ENCODE measurements at places on chromosomes 16 and 17.

GRCh38 chr16:85998868-85999729 is 100.1 kb downstream of the IRF8 start:
- DNase-seq = no peak

- DNase-seq = peak; percentile 62
Observed at GRCh38 chr16:66150698-66151482, 215.6 kb upstream of the CDH5 start.

- DNase-seq = no peak
Observed at GRCh38 chr16:78639775-78640174, 540.3 kb downstream of the WWOX start.

DNA sequence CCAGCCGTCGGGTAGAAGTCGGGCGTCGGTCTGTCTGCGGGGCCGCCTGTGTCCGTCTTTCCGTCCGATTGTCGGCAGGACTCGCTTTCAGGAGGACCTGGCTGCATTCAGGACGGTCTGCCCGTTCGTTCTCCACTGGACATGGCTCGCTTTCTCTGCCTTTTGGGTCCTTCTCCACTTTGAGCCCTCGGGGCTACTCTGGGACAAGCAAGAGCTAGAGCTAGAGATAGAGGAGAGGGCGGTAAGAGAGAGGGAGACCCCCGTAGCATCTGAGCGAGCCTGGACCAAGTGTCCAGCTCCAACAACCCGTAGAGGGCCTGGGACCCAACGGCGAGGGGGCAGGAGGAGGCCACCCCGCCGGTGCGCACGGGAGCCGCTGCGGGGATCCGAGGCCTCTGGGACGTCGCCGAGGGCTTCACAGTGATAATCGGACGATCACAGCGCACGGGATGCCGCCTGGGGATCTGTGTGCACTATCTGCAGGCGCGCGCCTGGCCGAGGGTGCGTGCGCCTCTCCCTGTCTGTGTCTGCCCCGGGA is 4.5 kb downstream of the TBX4 start:
- no peak for DNase-seq

DNA sequence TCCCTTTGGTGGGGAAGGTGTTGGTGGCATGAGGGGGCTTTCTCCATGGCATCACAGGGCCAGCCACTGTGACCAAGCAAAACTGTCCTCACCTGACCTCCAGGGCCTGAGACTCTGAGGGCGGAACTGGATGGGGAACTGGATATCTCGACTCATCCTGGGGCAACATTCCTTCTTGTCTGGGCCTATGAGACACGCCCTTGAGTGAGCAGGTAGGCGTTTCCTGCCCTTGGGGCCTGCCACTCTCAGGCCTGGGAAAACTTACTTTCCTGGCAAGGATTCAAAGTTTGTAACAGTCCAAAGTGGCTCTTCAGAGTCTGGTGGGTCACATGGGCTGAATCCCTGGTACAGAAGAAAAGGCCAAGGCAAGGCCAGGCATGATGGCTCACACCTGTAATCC is 9.6 kb downstream of the MT1X start:
- no peak for DNase-seq

GRCh38 chr17:79985943-79986391 is 49.7 kb downstream of the TBC1D16 start:
- no peak for DNase-seq

DNA sequence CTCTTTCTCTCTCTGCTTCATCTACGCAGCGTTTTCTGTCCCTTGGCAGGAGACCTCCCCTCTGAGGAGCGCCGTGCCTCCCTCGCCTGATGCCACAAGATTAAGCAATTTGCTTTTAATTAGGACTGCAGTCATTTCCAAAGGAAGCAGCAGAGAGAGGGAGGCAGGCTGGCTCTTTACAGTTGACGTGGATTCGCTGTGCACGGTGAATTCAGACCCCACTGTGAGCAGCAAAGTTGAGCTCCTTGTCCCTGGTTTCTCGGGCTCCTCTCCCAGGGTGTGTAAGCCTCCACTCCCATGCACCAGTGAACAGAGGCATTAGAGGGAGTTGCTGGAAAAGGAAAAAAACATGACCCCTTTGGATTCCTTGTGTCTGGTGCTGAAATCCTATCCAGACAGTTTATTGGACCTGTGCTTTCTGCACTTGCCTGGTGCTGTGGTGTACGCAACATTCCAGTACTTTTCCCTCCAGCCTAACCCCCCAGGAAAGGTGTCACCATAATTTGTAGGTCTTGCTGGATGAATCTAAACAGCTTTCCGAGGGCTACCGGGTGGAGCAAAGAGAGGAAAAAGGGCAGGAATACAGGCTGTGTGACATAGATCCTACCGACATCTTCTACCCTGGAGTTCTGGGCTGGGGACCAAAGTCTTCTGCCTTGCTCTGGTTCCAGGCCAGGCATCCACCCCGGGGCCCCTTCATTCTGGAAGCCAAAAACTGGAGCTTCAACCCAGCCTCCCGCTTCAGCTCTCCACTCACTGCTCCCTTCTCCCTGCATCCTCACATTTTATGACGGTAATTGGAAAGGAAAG is 171.0 kb downstream of the MAF start:
- DNase-seq = no peak

DNA sequence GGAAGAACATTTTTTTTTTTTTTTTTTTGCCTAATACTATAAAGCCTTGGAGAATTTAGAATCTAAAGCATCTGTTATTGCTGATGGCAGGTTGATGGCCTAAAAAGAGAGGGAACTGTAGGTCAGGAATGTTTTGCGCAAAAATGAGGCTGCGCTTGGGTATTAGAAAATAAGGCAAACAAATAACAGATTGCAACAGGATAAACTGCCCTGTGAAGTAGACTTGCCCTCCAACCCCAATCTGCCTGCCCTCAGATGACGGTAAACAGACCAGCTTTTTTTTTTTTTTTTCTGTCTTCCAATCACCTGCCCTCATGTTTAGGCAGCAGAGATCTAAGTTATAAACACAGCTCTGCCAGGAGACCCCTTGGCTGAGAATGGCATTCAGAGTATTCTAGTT is 3.8 kb upstream of the DHX8 start:
- no peak for DNase-seq

DNA sequence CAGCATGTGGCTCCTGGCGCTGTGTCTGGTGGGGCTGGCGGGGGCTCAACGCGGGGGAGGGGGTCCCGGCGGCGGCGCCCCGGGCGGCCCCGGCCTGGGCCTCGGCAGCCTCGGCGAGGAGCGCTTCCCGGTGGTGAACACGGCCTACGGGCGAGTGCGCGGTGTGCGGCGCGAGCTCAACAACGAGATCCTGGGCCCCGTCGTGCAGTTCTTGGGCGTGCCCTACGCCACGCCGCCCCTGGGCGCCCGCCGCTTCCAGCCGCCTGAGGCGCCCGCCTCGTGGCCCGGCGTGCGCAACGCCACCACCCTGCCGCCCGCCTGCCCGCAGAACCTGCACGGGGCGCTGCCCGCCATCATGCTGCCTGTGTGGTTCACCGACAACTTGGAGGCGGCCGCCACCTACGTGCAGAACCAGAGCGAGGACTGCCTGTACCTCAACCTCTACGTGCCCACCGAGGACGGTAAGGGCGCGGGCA is 645 bp downstream of the NLGN2 start:
- no peak for DNase-seq

DNA sequence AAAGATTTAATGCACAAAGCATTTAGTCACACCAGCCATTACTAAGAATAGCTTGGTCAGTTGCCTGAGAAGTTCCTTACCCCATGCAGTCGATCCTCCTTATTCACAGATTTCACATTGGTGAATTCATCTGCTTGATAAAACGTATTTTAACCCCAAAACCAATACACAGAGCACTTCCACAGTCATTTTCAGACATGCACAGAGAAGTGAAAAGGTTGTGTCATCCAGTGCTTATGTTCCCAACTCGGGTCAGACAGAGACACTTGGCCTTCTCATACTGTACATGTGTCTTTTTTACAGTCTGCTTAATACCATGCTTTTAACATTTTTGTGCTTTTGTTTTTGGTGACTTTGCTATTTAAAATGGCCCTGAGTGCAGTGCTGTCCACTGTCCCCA is 219.7 kb downstream of the SPECC1 start:
- no peak for DNase-seq

DNA sequence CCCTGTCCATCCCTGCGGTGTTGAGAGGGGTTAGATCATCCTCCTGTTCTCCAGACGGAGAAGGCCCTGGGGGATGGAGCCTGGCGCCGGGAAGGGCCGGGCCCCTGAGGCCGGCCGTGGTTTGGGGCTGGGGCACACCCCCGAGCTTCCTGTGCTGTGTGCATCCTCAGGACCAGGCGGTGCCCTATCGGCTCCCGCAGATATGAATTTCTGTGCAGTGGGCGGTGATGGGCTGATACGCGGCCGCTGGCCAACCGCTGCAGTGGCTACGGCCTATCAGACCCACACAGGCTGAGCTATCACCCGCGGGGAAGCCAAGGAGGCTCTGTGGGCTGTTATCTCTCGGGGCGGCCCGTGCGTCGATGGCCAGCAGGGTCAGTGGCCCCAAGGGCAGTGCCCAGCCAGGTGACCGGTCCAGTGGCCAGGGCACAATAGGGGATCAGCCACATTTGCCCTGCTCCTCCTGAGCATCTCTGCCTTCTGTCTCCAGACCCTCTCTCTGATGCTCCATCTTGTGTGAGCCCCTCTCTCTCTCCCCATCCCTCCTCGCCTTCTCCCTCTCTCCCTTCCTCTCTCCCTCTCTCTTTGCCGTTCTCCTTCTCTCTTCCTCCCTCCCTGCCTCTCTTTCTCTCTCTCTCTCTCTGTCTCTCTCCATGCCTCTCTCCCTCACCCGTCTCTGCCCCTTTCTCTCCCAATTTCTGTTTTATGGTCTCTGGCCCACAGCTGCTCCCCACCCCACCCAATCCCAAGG is 38.7 kb downstream of the ZFPM1 start:
- DNase-seq = no peak

GRCh38 chr16:74079232-74079586 is 217.4 kb upstream of the PSMD7 start:
- no peak for DNase-seq

DNA sequence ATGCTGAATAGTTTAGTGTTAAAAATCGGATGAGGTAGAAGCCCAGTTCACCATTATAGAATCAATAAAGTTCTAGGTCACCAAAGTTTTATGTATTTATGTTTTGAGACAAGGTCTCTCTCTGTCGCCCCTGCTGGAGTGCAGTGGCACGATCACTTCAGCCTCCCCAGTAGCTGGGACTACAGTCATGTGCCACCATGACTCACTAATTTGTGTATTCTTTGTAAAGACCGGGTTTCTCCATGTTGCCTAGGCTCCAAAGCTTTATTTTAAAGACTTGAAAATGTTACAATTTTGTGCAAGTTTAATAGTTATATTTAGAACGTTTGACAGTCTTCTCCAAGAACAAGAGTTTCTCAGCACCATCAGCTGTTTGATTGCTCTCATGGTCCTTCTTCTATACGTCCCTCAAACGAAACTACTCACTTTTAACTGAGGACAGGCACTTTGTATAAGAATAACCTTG is 32.1 kb downstream of the NDE1 start:
- peak; percentile 39 for DNase-seq

- no peak for DNase-seq
Observed at GRCh38 chr17:79219208-79219935, 144.7 kb downstream of the ENGASE start.

GRCh38 chr16:88467541-88467944 is 14.5 kb downstream of the ZFPM1 start:
- DNase-seq = no peak

DNA sequence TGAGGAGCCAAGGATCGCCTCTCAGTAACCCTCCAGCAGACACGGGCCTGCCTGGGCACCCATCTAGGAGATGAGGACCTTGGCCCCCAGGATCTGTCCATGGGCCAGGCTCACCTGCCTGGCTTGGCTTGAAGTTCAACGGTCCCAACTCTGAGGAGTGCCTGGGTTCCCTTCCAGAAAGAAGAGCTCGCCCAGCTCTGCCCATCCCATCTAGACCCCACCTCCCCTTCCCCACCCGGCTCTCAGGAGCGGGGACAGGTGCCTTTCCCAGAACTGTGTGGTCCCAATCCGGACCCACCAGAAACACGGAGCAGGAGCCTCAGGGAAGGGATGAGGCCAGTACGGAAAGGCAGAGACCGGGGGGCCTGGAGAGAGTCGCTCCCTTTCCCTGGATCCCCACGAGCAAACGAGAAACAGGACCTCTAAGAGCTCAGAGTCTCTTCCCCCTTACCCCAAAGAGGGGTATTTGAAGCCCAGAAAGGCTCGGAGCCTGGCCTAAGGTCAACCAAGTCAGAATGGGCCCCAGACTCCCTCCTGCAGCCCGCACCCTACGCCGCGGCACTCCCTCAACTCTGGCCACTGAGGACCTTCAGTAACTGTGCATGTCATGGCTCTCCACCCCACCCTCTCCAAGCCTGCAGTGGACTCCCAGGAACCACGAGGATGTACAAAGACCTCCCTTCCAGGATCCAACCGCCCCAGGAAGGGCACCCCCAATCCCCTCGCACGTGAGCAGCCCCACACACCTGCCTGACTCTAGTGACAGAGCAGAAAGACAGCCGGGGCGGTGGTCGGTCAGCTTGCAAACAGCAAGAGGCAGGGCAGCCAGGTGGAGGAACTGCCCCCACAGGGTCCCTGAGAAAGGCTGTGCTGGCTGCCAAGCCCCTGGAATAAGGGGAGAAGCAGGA is 5.4 kb downstream of the CLUH start:
- DNase-seq = no peak

DNA sequence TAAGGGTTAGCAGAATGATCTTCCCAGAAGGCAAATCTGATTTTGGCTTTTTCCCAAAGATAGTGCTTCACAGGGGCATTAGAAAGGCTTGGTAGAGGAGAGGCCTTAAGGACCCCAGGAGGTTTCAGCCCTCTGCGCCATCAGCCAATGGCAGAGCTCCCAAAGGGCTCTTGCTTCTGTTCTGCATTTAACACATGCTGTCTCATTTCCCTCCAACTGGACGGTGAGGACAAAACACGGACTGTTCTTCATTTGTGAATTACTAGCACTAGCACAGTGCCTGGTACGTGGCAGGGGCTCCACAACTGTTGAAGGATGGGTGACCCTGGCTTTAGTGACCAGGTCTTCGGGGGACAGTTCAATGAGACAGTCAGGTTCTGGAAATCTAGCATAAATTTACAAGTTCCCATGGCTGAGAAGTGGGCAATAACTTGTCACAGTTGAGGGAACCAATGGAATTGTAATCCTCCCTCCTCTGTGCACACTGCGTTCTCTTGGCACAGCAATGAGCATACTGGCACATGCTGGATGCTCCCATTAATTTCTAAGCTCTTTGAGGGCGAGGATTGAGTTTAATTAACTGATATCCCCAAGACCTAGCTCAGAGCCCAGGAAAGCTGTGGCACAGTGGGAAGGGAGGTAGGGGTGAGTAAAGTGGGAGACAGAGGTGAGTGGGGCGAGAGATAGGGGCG is 45.4 kb downstream of the COG7 start:
- DNase-seq = no peak

- no peak for DNase-seq
Observed at GRCh38 chr16:88969361-88969831, 7.6 kb downstream of the CBFA2T3 start.

DNA sequence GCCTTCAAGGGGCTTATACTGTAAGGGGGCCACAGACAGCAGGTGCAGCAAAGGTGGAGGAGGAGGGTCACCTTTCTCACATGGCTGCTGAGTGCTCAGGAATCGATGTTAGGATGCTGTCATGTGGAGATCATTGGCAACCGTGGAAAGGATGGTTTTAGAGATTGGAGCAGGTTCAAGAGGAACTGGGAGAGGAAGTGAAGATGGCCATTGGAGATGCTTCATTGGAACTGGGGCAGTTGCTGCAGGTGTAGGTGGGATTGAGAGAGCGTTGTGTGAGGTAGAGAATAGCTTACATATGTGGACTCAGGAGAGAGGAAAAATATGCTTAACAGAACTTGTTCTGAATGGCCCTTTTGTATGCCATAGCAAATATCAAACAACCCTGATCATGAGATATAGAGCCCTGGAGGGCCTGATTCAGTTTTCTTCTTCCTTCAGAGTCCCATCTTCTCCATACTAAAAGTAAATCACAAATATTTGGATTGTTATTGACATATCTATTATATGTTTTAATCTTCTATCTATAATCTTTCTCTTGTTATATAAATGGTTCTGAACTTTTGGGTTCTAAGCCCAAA is 40.8 kb downstream of the LDHD start:
- no peak for DNase-seq
